ENCODE measurements at places on chromosomes 1 and 21.

GRCh38 chr1:228937851-228938536 is 202.7 kb downstream of the RHOU start:
- no peak for DNase-seq

- DNase-seq, result no peak
These were observed 50.8 kb downstream of the CAPN9 start for GRCh38 chr1:230797942-230798365.

DNA sequence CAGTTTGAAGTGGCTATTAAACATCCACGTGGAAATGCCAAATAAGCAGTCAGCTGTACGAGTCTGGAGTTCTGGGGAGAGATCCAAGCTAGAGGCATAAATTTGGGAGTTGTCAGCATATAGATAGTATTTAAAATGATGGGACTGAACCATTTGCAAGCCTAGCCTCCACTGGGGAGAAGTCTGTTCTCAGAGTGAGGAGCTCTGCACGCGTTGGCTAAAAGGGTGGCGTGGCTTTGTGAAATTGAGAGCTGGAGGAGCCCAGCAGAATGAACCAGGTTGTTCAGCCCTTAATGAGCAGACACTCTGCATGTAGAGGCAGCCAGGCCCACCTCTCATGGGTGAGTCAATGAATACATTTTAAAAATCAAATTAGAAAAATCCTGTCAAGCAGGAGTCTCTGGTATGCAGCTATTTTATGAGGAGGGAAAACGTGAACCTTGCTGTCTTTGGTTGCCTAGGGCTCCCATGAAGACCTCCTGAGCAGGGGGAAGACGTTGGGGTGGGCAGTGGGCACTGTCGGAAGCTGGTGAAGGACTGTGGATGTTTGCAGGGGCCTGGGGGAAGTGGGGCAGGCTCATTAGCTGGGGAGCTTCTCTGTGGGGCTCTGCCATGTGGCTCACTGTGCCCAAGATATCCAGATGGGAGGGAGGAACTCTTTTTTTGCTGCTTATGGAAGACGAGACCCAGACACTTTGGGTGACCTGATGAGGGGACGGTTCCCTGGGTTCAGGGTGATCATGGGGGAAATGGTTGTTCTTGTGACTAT is 18.8 kb downstream of the TMCC2 start:
- no peak for DNase-seq

DNA sequence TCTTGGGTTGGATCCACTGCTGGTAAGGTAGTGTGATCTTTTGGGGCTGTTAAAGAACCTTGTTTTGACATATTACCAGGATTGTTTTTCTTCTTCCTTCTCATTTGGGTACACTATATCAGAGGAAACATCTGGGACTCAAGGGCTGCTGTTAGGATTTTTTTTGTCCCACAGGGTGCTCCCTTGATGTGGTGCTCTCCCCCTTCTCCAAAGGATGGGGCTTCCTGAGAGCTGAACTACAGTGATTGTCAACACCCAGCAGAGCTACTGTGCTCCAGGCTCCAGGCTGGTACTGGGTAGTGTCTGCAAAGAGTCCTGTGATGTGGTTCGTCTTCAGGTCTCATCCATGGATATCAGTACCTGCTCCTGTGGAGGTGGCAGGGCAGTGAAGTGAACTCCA is 20.6 kb downstream of the IFI16 start:
- DNase-seq, result no peak

DNA sequence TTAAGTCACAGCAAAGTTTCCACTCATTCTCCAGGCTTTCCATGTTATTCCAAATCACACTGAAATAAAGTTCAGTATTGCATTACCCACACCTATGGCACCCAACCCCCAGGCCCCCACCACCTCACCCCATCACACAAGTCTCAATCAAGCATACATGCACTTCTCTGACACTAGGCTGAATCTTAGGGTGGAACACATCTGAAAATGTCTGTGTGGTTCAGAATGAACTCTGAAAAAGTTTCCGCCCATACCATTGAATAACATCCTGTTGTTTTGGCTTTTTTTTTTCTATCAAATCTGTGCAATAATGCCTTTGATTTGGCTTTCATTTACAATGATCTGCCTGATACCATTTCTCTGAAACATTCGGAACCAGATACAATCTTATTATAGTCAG is 25.8 kb upstream of the LRRC8C start:
- DNase-seq, result no peak

- DNase-seq, result no peak
These were observed 28.5 kb downstream of the CAMK1G start for GRCh38 chr1:209611771-209612570.

GRCh38 chr1:184753117-184753516 is 1.5 kb downstream of the EDEM3 start:
- DNase-seq, result no peak

DNA sequence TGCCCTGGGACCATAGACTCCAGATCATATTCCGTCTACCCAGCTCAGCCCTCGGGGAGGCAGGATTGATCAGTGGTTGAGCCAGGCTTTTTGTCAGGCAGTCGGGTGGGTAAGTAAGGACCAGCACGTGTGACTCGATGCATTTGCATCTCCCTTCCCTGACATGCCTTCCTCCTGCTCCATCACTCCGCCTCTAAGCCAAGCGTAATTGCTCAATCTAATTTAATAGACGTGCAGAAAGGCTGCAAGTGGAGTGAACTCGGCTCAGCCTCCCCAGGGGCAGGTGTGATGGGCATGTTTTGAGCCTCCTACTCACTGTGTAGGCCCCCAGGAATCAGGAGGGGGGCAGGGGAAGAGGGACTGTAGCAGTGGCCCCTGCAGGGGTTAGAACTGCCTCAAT is 34.6 kb upstream of the GRIK3 start:
- no peak for DNase-seq

DNA sequence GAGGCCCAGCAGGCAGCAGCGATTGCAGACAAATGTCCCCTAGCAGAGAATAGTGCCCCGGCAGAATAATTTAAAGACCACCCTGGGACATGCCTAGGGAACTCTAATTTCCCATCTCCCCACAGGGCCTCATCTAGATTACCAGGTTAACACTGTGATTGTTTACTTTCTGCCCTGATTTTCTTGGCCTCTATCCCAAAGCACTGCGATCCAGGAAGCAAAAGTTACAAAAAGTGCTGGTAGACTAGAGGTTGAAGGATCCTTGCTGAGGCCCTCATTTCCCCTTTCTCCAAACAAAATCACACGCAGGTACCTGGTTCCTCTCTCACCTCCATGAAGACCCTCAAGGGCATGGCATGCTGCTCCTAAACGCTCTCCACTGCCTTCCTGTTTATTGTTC is 229.7 kb downstream of the C1orf94 start:
- DNase-seq, result no peak

DNA sequence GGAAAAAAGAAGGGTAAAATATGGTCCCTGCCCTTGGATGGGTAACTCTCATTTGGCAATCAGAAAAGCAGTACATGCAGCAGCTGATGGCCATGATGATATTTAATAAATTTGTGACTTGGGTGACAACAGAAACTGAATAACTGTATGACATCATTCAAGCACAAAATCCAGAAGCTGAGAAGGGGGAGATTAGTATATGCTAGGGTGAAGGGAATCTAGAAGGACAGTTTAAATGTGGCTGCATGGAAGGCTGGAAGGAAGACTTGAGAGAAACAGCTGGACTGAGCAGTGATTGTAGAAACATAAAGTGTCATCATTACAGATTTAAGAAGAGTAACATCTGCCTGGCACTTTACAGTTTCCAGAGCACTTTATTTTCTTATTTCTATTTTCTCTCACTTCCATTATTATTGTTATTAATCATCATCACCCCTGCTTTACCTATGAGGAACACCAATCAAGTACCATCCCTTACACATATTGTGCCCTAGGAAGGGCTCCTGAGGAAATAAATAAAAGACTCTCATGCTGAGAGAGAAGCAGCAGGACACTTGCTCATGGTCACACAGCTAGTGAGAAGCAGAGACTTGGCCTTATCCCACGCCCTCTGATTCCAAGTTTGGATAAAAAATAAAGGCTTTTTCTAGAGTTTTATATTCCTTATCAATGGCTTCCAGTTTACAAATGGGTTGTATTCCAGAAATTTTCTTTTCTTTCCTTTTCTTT is 207.2 kb downstream of the PBX1 start:
- DNase-seq, result no peak

- DNase-seq, result no peak
These were observed 20.2 kb upstream of the ERO1B start for GRCh38 chr1:236301958-236302335.

GRCh38 chr1:20431176-20431460 is 54.9 kb downstream of the CAMK2N1 start:
- DNase-seq, result no peak

GRCh38 chr21:21102896-21103295 is 104.7 kb downstream of the NCAM2 start:
- DNase-seq, result no peak

DNA sequence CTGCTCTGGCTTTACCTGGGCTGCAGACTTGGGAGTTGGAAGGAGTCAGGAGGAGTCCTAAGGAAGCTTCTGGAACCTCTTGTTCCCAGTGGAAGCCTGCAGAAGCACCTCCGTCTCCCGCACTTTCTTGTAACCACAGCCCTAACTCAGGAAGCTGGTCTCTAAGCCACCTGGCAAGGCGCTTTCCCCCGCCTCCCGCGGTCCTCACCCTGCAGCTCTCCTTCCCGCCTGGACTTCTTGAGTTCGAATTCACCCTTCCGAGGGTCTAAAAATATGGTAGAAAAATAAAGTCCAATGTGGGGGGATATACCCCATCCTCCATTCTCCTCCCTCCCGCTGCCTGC is 15.1 kb downstream of the PAX7 start:
- DNase-seq, result no peak

DNA sequence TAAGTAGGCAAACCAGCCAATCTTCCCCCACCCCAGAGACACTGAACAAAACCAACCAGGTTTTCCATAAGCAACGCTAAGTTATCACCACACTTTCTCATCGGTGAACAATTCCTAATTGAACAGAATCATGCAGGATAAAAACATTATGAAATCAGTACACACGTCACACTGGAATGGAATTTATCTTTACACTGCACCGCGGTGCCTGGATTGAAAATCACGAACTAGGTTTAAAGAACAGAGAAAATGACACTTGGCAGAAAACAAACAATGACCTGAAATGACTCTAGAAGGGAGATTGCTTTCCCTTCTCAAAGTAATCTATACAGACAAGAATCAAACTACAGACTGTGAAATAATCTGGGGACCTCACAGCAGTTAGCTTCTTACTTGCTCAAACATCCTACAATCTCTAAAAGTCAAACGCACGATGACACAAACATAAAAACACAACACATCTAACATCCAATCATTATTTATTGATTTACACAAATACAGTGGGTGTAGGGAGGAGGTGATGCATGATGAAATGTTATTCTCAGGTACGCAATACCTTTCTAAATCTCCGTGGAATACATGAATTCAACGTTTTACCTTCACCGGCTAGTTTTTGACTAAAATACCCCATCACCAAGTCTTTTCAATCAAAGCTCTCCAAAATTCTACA is 1.9 kb downstream of the EIF4G3 start:
- DNase-seq, result no peak

- DNase-seq, result no peak
These were observed 34.4 kb downstream of the TESK2 start for GRCh38 chr1:45456531-45456930.

- DNase-seq, result no peak
These were observed 106.5 kb downstream of the UCHL5 start for GRCh38 chr1:192952646-192953045.

- no peak for DNase-seq
These were observed 618 bp upstream of the SERTAD4 start for GRCh38 chr1:210231846-210232510.

DNA sequence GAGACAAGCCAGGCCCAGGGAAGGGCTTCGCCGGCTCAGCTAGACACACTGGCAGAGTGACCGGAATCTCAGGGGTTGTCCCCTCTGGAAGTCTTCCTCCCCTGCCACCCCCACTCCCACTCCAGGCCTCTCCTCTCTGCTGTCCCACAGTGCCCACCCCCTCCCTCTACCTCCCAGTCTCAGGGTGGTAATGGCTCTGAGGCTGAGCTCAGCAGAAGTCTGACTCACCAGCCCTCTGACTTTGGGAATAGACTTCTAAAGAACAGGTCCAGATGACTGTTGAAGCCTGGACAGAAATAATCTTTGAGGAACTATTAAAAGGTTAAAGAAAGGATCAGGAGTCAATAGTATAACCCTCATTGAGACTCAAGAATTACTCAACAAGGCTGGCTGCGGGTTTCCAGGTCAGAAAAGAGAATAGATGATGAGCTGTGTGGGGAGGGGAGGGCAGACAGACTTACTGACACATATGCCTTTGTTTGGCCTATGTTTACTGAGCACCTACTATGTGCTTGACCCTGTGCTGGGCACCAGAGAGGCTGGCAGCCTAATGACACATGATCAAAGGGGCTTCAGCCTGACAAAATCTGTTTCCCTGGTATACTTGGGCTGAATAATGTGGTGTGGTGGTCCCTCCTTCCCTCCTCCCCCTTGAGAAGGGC is 8.2 kb downstream of the HCRTR1 start:
- no peak for DNase-seq

DNA sequence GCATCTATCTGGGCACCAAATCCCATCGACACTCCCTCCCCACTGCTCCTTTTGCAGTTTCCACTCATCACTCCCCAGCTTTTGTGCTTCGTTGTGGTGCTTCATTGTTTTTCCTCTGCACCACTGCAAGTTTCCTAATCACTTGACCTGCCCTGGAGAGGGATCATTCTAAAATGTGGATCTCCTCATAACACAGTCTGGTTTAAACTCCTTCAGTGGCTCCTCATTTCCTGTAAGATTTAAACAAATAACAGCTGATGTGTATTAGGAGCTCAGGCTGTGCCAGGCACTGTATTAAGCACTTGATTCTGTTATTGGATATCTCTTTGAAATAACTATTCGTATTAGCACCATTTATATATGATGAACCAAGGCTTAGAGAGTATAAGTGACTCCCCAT is 51.3 kb downstream of the MAP10 start:
- no peak for DNase-seq

DNA sequence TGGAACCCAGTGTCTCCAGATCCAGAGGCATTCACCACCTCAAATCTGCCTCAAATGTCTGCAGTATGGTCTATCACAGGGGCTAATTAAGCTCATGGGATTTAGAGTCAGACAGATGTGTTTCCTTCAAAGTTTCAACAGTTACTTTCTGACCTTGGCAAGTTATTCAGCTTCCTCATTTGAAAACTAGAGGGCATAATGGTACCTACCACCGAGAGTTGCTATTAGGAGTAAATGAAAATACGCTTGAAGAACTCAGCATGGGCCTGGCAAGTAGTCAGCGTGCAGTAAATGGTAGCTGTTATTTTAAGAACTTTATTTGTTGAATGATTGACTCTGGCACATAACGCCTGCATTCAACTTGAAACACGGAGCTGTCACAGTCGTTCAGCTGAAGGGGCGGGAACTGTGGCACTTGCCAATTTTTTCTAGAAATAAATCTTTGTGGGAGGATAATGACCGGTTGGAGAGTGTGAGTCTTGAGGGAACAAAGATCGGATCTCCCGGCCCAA is 1.2 kb upstream of the CAP1 start:
- DNase-seq, result no peak

Measured in activated naive CD8-positive, alpha-beta T cell treated with anti-CD3 and anti-CD28 coated beads for 36 hours (primary cell).